ENCODE measurements at places on chromosomes 6 and 20.

DNA sequence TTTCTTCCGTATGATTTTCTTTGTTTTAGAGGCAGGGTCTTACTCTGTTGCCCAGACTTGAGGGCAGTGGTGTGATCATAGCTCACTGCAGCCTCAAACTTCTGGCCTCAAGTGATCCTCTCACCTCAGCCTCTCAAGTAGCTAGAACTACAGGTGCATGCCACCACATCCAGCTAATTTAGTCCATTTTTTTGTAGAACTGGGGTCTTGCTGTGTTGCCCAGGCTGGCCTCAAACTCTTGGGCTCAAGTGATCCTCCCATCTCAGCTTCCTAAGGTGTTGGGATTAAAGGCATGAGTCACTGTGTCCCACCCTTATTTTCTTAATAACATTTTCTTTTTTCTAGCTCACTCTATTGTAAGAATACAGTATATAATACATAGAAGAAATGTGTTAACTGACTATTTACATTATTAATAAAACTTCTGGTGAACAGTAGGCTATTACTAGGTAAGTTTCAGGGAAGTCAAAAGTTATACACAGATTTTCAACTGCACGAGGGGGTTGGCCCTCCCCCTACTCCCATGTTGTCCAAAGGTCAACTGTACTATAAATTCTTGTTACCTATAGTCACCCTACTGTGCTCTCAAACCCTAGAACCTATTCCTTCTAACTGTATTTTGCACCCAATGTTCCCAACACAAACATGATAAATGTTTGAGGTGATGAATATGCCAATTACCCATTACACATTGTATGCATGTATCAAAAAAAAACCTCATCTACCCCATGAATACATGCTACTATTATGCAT is 56.3 kb downstream of the PXDC1 start:
- no peaks in the 10 kb centered on the region for H3K4me1 ChIP-seq
- peaks cover 5% of the 10 kb centered on the region for H3K27me3 ChIP-seq
- H3K36me3 ChIP-seq = peaks cover 5% of the 10 kb centered on the region
- H3K4me3 ChIP-seq = no peak overlapping the region
- H3K27ac ChIP-seq = no peak overlapping the region
- no peak for DNase-seq

DNA sequence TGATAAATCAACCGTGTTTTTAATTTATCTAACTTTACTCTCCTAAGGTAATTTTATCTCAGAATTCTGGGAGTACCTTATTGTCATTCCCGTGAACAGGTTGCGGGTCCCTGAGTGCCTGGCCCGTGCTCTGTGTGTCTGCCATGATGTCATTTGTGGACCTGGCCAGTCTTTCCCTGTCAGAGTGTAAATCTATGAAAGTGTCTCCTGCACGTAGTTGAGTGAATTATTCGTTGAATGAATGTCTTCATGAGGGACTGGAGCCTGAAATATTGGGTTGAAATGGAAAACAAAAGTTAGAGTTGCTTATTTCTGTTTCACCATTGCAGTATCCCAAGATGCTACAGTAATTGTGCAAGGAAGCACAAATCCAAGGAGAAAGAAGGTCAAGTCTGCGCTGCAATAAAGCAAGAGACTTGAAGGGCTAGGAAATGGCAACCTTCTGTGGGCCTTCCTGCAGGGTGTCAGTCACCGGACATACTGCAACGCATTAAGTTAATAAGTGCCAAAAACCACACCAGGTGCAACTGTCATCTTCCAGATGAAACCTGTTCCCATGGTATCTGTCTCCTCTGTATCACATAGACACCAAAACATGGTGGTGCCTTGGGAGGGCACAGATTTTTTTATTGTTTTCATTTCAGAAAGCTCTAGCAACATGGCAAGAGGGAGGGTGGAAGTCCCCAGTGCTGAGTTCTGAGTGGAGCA is 135.5 kb downstream of the ZDHHC14 start:
- H3K36me3 ChIP-seq = no peaks in the 10 kb centered on the region
- H3K4me1 ChIP-seq = peaks cover 20% of the 10 kb centered on the region
- no peak for DNase-seq
- no peak overlapping the region for H3K4me3 ChIP-seq

GRCh38 chr6:123295181-123295580 is 299.1 kb downstream of the CLVS2 start:
- no peak for DNase-seq
- no peaks in the 10 kb centered on the region for H3K27me3 ChIP-seq
- H3K4me3 ChIP-seq = no peak overlapping the region
- no peaks in the 10 kb centered on the region for H3K4me1 ChIP-seq
- no peaks in the 10 kb centered on the region for H3K36me3 ChIP-seq

DNA sequence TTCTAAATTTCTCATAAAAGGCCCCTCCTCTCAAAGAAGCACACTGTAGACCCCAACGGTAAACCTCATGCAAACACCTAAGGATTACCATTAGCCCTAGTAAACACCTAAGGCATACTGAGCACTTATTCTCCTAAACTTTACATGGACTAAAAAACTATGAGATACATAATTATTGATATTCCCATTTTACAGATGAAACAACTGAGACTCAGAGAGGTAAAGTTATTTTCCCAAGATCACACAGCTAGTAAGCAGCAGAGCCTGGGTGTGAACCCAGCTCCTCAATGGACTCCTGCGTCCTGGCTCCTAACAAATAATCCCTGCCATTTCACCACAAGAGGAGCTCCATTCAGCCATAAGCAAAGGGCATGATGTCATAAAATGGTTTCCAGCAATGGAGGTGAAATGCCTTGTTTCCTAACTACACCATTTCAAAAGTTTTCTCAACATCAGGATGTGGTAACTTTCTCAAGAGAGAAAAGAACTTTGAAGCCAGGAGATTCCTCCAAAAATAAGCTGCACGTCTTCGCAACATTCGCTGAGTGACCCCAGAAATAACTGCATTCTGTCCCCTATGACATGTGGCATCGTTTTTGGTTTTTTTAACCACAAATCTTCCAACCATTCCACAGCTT is 4.1 kb downstream of the ATP9A start:
- peaks cover 5% of the 10 kb centered on the region for H3K36me3 ChIP-seq
- H3K27ac ChIP-seq = no peak overlapping the region
- H3K4me3 ChIP-seq = no peak overlapping the region

DNA sequence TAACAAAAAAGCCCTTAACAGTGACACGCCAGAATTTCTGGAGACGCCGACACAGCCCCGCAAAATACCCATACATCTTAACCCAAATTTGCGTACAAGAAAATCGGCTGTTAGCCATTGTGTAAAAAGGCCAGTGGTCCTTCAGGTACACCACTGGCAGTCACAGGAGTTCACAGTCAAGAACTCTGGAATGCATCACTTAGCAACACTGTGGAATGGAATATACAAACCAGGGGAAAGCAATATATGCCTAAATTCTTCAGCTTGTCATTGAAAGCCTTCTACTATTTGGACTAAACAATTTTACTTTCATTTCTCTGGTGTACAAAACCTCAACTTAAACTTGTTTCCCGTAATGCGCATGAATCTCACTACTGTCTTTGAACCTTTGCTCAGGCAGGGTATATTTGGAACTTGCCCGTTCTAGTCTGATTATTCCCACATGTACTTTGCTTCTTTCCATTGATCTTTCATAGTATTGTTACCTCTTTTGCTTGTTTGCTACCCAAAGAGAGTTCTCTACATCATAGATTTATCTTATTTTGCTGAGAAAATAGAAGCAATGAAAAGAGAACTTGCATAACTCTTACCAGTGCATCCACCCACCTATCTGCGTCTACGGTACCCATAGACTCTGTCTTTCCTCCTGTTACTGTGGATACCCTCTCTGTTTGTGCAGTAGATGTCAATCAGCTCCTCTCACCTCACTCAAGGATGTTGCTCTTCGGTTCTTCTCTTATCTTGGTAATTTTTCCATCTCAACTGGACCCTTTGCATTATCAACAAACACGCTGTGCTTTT is at the start of gene ARMH2:
Gene ARMH2, minus strand, starts transcription at position 178 of the 801 bp plus-strand sequence. Its CDS starts 60 bp downstream, at position 118.
- no peak for DNase-seq
- no peaks in the 10 kb centered on the region for H3K27me3 ChIP-seq
- no peaks in the 10 kb centered on the region for H3K36me3 ChIP-seq

DNA sequence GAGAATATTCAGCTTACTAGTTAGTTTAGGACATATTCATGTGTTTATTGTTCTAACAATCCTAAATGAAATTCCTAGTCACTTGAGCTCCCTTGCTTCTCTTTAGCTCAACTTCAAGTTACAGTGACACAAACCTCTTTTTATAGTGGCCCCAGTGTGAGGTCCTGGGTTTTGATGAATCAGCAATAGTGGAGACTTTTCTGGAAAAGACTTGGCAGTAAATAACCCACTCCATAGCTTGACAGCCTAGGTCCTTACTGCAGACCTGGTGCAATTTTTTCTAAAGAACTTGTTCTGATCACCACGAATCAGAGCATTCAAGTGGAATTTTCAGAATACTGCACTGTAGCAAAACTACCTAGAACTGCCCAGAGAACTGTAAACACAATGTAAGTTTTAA is 6.9 kb upstream of the RIPPLY2 start:
- peaks cover 4% of the 10 kb centered on the region for H3K27me3 ChIP-seq
- H3K36me3 ChIP-seq = no peaks in the 10 kb centered on the region
- no peak for DNase-seq
- H3K27ac ChIP-seq = no peak overlapping the region

DNA sequence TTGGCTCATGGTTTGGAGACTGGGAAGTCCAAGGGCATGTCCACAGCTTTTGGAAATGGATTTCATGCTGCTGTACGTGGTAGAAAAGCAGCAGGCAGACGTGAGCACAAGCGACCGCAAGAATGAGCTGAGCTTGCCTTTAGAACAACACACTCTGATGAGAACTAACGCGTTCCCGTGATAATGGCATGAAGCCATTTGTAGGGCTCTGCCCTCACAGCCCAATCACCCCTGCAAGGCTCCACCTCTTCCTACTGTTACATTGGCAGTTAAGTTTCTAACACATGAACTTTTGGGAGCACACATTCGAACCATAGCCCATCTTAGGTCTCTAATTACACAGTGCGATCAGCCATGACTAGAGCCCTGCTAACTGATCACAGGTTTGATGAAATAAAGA is 107.5 kb upstream of the TMEM170B start:
- no peak for DNase-seq
- peaks cover 2% of the 10 kb centered on the region for H3K27me3 ChIP-seq
- H3K4me3 ChIP-seq = no peak overlapping the region
- H3K36me3 ChIP-seq = no peaks in the 10 kb centered on the region
- peaks cover 30% of the 10 kb centered on the region for H3K4me1 ChIP-seq

- no peak overlapping the region for H3K27ac ChIP-seq
- DNase-seq = no peak
- H3K27me3 ChIP-seq = peaks cover 2% of the 10 kb centered on the region
- H3K36me3 ChIP-seq = peaks cover 34% of the 10 kb centered on the region
- H3K4me1 ChIP-seq = no peaks in the 10 kb centered on the region
These were observed 120.0 kb downstream of the TMEM242 start for GRCh38 chr6:157203312-157203744.

DNA sequence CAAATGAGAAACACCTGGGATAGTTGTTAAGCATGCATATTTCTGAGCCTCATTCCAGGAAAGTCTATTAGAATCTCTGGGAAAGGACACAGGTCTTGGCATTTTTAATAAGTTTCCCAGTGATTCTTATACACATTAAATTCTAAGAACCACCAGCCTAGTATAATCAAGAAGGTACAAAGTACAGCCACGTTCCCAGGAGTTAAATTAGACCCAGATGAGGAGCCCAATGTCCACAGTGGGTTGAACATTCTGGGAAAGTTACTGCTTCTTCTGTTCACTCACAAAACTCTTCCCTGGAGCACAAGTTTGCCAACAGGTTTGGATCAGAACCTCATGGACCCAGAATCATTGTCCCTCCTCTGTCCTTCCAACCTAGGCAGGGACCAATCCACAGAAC is 90.4 kb downstream of the RCAN2 start:
- H3K27ac ChIP-seq = no peak overlapping the region
- no peaks in the 10 kb centered on the region for H3K36me3 ChIP-seq
- H3K4me3 ChIP-seq = no peak overlapping the region

DNA sequence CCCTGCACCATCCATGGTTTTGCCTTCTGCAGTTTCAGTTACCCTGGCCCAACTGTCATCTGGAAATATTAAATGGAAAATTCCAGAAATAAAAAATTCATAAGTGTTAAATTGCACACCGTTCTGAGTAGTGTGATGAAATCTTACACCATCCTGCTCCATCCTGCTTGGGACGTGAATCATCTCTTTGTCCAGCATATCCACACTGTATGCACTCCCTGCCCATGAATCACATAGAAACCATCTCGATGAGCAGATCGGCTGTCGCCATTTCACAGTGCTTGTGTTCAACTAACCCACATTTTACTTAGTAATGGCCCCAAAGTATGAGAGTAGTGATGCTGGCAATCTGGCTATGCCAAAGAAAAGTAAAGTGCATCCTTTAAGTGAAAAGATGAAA is 105.9 kb upstream of the ID4 start:
- no peaks in the 10 kb centered on the region for H3K36me3 ChIP-seq
- no peak overlapping the region for H3K4me3 ChIP-seq
- H3K27me3 ChIP-seq = no peaks in the 10 kb centered on the region
- DNase-seq = no peak

DNA sequence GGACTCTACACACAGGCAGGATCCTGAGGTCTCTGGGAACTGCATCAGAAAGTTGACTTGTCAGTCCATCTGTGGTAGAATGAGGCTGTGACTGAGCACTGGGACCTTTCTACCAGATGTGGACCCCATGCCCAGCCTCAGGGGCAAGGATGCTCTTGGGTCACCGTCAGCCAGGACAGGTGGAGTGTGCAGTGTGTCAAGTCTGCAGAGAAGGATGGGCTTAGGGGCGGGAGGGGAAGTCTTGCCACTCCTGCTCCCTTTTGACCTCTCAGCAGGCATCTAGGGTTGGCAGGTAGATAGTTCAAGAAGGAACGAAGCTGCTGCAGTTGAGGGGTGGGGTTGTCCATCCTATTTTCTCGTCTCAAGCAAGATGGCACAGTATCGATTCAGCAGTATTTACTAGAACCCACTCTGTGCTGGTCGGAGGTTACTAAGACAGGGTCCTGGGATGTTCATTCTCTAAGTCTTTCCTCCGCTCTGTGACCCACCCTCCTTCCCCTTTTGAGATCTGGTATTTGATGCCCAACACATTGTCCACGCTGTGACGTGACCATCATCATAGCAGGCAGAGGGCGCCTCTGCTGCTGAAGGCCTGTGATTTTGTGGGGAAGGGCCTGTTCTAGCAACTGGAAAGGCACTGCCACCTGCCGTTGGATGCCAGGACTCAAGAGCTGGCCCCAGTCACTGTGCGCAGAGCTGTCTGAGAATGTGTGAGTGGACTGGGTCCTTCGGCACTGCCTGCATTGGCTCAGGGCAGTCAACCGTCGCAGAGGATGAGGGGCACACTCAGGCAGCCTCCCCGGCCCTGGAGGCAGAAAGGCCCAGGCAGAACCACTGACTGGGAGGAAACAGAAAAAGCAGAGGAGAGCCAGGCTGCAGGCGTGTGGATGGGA is 23.2 kb downstream of the RBCK1 start:
- H3K27me3 ChIP-seq = peaks cover 7% of the 10 kb centered on the region
- DNase-seq = peak; percentile 57
- no peak overlapping the region for H3K4me3 ChIP-seq
- no peak overlapping the region for H3K27ac ChIP-seq

GRCh38 chr6:108689272-108690161 is 128.8 kb downstream of the FOXO3 start:
- no peak overlapping the region for H3K4me3 ChIP-seq
- no peaks in the 10 kb centered on the region for H3K27me3 ChIP-seq
- H3K4me1 ChIP-seq = peaks cover 21% of the 10 kb centered on the region
- no peak overlapping the region for H3K27ac ChIP-seq
- H3K36me3 ChIP-seq = no peaks in the 10 kb centered on the region
